ENCODE measurements at places on chromosomes 16 and 17.

- DNase-seq = no peak
Measured at GRCh38 chr16:85349365-85350145, 237.3 kb upstream of the CIBAR2 start.

DNA sequence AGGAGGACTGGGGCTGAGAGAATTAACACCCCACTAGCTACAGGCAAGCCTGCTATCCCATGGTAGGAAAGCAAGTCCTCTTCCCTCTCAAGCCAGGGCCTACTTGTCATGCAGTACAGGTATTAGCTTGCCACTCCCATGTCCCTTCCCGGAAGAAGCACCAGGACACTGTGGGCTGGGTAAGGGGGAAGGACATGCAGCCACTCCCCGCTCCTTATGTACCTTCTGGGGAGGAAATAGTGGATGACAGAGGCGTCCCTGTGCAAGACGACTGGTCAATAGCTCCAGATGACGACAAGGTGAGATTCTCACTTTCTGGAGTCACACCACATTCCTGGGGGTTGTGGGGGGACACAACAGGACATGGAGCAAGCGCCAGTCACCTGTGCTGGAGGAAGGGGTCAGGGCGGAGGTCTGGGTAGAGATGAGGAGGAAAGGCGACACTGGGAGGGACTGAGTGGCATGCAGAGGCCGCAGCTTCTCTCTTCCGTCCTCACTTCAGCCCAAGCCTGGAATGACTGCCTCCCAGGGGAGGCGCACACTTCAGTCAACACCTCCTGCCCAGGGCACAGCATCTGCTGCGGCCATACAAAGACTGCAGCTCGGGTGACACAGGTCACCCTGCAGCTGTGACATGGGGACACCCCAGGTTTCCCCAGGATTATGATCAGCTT is 15.1 kb upstream of the FOXJ1 start:
- DNase-seq = no peak

GRCh38 chr16:10897134-10897533 is 20.1 kb downstream of the CIITA start:
- DNase-seq = no peak

DNA sequence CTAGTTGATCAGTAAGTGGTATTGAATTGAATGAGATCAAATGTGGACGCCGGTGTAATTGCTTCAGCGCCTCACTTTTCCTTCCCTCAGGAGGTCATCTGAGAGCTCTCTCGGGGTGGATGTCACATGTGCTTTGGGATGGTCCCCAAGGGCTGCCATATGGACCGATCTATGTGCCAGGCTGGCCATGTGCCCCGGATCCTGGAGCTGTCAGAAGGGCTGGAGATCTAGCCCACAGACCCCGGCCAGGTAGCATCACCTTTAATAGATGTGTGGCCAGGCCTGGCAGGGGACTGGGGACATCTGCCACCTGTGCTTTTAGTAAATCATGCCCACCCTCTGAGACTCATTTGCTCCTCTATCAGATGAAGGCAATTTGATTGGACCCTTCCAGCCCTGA is 95.3 kb upstream of the CRHR1 start:
- no peak for DNase-seq

DNA sequence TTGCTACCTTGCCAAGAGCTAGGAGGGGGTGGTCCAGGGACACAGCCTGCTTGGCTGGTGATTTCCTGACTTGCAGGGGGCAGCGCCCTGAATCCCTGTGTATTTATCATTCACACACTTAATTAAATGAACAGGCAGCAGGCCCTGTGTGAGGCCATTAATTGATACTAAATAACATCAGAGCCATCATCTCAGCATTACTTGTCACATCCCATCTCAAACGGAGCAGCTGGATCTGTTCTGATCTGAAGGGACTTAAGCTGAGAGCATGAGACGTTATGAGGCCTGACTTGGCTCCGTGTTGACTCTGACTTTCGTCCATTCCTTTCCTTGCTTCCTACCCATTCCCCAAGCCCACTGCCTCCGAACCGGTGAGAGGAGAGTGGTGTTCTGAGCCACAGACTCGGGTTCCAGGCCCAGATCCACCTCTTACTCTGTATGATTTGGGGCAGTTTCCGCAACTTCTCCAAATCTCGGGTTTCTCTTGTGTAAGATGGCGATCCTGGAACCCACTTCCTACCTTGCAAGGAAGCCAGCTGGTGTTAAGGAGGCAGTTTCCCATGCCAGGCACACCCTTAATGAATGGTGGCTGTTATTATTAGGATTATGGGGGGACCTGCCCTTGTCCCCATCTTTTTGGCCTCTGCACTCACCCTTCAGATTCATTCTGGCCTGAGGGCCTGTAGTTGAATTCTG is 33.8 kb downstream of the CACNA1G start:
- no peak for DNase-seq

- no peak for DNase-seq
Measured at GRCh38 chr17:5825717-5826330, 241.5 kb upstream of the NLRP1 start.

DNA sequence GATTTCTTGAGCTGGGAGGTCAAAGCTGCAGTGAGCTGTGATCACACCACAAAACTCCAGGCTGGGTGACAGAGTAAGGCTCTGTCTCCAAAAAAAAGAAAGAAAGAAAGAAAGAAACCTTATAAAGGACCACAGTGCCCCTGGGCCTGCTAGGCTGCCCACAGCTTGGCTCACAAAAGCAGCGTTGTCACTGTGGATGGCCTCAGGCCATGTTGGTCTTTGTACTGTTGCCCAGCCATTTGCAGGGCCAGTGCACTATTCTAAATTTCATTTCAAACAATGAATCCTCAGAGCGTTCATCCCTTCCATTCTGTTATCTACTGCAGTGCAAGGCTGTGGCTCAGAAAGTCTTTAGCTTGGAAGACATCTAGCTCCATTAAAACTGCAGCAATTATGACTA is 208.4 kb downstream of the SLC39A11 start:
- no peak for DNase-seq

DNA sequence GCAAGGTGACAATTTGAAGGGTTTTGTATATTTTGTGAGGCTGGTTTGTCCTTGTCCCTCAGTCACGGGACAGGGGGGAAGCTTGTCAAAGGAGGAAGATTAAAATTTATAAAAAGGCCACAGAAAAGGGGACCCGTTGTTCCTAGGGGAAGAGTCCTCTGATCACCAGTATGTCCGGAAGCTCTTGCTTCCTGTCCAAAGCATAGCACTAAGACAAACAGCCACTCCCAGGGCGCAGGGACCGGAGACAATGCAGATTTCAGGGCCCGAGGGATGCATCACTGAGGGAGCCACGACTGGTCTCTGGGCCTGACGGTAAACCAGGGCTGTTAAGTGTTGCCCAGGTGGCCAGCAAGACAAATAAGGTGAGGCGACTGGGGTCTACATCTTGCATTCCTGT is 95.2 kb downstream of the MAF start:
- no peak for DNase-seq

DNA sequence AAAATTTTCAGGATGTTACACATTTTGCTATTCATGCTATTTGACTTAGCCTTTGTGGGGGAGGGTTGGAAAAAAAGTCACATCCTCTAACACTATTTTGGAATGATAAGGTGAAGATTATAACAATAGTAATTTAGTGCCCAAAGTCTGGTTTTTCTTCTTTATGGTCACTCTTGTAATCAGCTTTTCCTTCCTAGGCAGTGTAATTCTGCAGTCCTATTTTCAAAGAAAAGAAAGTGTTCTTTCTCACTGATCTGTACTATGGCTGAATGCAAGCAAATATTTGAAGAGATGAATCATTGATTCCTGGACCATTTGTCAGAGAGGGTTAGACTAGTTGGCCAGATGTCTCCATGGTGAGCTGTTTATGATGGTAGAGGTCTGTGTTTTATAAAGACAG is 8.4 kb downstream of the RSPRY1 start:
- no peak for DNase-seq

DNA sequence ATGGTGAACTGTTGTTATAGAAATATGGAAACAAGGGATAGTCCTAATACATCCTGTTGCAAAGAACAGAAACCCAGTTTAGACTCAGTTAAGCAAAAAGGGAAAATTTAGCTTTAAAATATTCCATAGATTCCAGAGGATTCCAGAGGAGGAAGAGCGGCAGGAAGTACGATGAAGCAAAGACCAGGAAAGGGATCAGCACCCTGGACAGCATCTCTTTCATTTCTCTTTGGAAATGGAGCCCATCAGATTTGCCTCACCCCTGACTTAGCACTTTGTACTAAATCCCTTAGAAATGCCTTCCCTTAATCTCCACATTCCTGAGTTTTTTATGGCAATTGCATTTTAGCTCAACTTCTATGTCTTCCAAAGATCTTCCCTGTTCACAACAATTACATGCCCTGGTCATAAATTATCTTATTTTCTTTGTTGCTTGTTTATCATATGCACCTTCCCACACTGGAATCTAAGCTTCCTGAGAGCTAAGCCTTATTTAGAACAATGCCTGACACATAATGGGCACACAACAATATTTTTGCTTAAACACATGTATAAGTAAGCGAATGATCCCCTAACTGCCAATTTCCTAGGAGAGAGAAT is 150.0 kb upstream of the RBFOX1 start:
- no peak for DNase-seq

- DNase-seq = no peak
Measured at GRCh38 chr17:70810609-70811008, 641.3 kb downstream of the KCNJ2 start.

- DNase-seq = no peak
Measured at GRCh38 chr16:54718376-54718775, 212.3 kb upstream of the IRX5 start.
